Progenitor cell of endocrine pancreas (in vitro differentiated cells): ENCODE measurements at places on chromosomes 2 and 18.

DNA sequence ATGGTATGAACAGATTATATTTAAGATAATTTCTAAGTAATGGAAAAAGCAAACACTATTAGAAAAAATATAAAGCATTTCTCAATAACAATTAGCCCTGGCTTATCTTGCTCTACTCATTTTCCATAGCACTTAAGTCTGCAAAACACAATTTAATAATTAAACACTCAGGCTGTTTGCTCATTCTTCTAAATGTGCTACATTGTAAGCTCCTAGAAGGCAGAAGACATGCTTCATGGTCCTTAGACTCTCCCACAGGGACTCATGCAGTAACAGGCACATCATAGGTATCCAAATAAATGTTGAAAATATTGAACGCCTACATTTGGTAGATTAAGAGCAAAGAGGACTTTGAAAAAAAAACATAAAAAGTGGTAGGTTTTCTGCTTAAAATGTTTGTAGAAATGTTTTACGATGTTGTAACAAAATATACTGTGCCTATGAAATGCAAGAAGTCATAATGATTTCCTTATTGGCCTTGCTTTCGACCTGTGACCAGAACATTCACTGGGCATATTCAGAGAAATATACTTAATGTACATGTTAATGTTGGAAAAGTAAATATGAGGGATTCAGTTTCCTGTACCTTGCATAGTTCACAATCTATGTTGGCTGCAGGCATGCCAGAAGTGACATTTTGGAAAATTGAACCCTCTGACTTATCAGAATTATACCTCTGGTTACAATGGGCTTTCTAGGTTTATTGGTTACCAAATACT lies 27.2 kb downstream of the G6PC2 start:
- H3K27me3 ChIP-seq, result peaks cover 12% of the 10 kb centered on the region
- H3K4me1 ChIP-seq, result peaks cover 20% of the 10 kb centered on the region
- no peak for DNase-seq
- no peak overlapping the region for H3K27ac ChIP-seq
- H3K36me3 ChIP-seq, result no peaks in the 10 kb centered on the region

- peaks cover 30% of the 10 kb centered on the region for H3K4me1 ChIP-seq
- H3K27ac ChIP-seq, result peak overlapping the region; percentile 87
- H3K27me3 ChIP-seq, result no peaks in the 10 kb centered on the region
- DNase-seq, result no peak
- peaks cover 3% of the 10 kb centered on the region for H3K36me3 ChIP-seq
Measured at GRCh38 chr2:241314226-241315092, 1.0 kb downstream of the HDLBP start.

DNA sequence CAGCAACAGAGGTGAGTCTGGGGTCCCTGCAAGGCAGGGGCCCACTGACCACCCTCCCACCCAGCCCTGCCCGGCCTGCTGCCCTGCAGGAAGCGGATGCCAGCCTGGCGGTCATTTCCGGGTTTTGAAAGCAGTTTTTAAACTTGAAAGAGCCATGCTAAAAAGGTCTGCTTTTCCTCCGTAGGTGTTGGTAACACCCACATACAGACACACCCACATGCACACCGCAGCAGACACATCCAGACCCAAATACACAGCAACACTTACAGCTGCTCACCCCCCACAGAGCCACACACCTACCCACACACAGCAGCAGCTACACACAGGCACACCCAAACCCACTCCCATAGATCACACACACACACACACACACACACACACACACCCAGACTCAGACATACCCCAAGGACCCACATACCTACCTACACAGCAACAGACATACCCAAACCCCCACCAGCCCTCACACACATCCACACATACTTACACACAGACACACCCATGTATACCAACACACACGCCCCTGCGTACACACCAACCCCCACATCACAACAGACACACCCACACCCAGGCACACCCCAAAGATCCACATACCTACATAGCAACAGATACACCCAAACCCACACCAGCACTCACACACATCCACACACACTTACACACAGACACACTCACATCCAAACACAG lies 7.6 kb downstream of the ZFP36L2 start:
- H3K4me3 ChIP-seq, result peak overlapping the region; percentile 77
- H3K36me3 ChIP-seq, result peaks cover 12% of the 10 kb centered on the region
- no peaks in the 10 kb centered on the region for H3K27me3 ChIP-seq
- peaks cover 53% of the 10 kb centered on the region for H3K4me1 ChIP-seq

DNA sequence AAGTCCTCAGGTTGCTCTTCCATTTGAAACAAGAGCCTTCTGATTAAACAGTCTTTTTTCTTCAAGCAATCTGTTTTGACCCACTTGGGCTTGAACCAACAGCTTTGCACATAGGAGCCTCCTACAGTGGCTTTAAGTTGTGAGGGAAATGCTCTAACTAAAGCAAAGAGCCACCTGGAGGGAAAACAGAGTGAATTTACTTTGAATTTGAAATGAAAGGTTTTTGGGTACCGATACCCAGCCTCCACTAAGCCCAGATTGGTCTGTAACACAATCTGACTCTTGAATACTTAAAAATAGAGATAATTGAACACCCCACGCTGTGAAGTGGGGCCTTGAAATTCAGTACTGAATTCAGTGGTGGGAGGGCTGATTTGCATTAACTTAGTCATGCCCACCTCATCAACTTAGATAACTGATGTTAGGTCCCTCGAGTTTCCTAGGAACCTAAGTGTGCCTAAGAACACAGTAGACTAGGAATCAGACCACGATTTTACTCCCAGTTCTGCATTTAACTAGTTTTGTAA lies 56.3 kb upstream of the ACVR1C start:
- DNase-seq, result no peak
- H3K27ac ChIP-seq, result no peak overlapping the region
- H3K27me3 ChIP-seq, result peaks cover 8% of the 10 kb centered on the region
- H3K36me3 ChIP-seq, result no peaks in the 10 kb centered on the region
- H3K4me1 ChIP-seq, result no peaks in the 10 kb centered on the region
- H3K4me3 ChIP-seq, result no peak overlapping the region
